ENCODE measurements at places on chromosomes 6 and 20.

GRCh38 chr6:151380848-151381205 lies 10.5 kb downstream of the ZBTB2 start:
- DNase-seq = no peak

- no peak for DNase-seq
These were observed 79.9 kb downstream of the BMP6 start for GRCh38 chr6:7805850-7806214.

DNA sequence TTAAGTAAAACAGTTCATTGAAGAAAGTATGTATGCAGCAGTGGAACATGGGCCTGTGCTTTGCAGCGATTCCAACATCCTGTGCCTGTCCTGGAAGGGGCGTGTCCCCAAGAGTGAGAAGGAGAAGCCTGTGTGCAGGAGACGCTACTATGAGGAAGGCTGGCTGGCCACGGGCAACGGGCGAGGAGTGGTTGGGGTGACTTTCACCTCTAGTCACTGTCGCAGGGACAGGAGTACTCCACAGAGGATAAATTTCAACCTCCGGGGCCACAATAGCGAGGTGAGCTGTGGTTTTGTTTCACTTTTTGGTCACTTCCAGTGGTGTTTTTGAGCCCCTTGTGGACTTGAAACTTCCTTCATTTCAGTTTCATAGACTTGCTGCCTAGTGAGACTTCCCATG lies 1.7 kb downstream of the TULP4 start:
- no peak for DNase-seq

- no peak for DNase-seq
These were observed 28.8 kb downstream of the GCM1 start for GRCh38 chr6:53119772-53120409.

- DNase-seq = no peak
These were observed 102.0 kb downstream of the BTBD3 start for GRCh38 chr20:12019715-12020114.

GRCh38 chr6:105384004-105384403 lies 18.9 kb downstream of the PREP start:
- DNase-seq = no peak

DNA sequence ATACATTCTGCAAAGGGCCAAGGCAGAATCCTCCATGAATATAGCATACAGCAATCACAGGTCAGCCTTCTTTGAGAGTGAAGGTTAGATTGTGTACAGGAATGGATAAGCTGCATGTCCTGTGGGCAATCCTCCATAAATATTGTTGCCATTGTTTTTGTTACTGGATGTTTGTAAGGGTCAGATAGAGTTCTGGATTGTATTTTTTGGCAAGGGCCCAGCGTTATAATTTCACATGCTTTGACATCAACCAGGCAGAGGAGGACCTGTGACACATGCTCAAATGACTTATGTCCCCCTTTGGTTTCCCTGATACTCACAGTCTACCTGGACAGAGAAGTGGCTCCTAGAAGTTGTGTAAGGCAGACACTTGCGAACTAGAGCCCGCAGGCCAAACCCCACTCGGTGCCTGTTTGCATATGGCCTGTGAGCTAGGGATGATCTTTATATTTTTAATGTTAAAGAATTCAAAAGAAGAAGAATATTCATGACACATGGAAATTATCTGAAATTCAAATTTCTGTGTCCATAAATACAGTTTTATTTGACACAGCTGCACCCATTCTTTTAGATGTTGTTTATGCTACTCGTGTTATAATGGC lies 5.4 kb downstream of the LY86 start:
- no peak for DNase-seq

DNA sequence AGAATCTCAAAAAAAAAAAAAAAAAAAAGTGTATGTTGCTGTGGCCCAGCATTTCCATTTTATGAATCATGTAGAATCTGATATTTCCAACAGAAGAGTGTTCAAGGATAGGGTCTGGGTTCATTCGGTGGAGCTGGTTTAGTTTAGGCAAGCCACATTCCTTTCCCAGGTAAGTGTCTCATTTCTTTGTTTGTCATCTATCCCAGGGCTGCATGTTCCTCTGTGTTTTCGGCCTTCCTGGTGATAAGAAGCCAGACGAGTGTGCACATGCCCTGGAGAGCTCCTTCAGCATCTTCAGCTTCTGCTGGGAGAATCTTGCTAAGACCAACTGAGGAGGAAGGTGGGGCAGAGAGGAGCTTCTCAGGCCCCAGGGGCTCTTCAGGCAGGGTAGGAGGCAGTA lies 38.2 kb downstream of the NFYA start:
- DNase-seq = no peak

DNA sequence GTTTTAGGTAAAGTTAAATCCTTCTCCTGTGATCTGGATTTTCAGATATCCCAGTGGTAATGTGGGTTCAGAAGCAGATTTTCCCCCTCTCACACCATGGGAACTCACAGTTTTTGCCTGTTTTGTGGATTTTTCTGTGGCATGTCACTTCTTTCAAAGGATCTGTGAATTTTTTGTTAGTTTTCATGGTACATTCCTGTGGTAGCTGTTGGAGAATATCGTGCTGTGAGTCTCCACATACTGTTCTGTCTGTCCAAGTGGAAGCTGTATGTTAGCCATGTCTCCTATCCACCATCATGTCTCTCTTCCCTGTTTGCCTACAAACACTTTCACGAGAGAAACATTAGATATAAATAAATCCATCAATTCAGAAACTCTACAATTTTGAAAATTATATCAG lies 378.7 kb upstream of the ADGRB3 start:
- DNase-seq = no peak

DNA sequence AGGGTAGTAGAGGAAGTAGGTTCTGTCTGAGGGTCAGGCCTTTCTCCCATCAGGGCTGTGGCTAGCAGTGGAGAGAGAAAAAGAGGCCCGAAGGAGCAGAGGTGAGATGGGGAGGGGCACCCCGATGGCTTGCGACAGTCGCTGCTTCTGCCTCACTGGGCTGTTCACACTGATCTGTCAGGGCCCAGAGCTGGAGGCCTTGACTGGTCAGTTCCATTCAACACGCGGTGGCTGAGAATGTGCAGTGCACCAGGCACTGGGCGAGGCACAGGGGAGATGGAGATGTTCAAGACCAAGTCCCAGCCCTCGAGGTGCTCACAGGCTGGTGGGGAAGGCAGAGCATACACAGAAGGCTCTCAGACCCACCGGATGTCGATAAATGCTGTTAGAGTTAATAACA lies 21.4 kb downstream of the SLC12A5 start:
- DNase-seq = no peak

DNA sequence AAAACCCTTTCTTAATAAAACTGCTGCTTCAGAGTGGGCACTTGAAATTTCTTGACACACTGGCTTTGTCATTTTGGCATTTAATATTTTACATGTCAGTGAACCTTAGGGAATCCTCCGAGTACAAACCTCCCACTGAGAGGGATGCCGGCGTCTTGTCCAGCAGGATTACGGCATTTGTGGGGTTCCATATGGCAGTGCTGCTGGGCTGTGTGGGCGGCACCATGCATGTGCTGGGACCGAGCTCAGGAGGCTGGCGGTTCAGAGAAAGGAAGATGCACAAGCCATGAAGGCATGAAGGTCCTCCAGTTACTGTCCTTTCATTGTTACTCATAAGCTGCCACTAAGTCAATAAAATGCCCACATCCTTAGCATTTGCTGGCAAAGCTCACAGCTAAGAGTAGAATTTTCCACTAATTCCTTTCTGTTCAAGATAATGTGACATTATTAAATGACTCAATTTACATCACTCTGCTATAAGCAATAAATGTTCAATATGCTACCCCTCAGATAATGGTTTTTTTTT lies 61.4 kb downstream of the LY86 start:
- no peak for DNase-seq

GRCh38 chr20:3334156-3334943 lies 73.1 kb downstream of the DNAAF9 start:
- no peak for DNase-seq

- DNase-seq = no peak
These were observed 223.0 kb downstream of the QKI start for GRCh38 chr6:163637524-163637923.

- no peak for DNase-seq
These were observed 69.8 kb upstream of the PHACTR2 start for GRCh38 chr6:143607974-143608373.

DNA sequence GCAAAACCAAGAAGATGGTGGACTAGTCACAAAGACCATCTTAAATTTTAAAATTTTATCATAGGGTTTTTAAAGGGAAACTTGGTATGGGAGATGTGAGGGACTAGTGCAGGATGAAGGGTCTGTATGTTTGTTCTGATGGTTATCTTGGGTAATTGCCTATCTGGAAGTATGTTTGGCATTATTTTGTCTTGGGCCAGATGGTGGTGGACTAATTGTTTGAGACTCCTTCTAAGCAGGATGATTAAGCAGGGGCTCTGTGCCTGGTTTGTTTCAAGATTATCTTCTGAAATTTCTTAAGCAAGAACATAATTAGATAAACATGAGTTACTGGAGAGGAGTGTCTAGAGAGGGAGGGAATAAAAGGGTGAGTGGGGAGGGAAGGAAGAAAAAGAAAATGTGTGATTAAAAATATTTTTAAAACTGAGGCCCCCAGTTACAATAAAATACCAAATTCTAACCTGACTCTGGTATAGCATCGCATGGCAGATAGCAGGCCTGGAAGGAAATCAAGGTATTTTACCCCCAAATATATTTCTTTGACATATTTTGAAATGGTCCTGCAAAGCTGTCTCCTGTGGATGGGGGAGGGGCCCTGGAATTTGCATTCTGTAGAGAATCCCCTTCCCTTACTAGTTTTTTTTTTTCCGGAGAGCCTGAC lies 49.9 kb upstream of the FAM184A start:
- DNase-seq = no peak

- DNase-seq = no peak
These were observed 152.9 kb downstream of the JARID2 start for GRCh38 chr6:15398633-15399275.

DNA sequence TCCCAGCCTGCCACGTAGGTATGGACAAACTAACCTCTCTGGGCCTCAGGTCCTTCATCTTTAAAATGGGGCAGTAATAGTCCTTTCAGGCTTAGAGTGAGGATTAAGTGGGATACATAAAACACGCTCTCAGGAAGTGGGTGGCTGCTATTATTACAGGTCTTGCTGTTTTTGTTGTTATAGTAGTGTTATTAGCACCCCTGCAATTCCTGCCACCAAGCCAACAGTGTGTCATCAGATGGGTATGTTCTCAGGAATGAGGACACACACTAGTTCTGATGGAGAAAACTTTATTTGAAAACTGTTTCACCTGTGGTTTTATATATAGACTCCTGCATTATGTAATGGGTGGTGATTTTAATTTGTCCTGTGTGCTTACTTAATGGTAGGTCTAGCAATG lies 131.7 kb downstream of the LRRC1 start:
- no peak for DNase-seq

- DNase-seq = no peak
These were observed 31.0 kb upstream of the SALL4 start for GRCh38 chr20:51833326-51833725.

DNA sequence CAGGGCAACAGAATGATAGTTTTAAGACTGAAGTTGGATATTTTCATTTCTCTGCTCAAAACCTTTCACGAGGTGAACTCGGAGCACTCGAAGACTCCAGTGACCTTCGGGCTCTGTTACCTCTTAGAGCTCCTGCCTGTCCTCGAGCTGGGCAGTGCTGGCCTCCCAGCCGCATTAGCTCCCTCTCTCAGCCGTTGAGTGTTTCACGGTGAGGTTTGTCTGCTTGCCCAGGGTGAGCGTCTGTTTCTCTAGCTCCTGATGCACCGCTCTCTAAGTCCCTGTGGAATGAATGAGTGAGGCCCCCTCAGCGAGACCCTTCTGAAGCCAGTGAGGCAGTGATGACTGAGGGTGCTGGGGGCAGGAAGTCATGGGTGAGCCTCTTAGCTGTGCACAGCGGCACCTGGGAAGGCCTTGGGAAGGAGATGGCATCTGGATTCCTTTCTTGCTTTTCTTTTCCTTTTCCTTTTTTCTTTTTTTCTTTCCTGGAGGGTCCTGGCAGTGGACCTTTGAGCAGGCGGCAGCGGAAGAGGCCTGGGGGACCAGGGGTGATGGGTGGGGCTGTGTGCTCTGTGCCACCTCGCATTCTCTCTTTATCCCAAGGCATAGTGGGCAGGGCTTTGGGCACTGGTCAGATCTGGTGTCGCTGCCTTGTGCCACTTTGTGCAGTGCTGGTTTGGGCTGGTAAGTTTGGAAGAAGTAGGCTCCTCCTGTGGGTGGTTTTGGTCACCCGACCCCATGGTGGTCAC lies 2.2 kb downstream of the PSMG4 start:
- DNase-seq = no peak

DNA sequence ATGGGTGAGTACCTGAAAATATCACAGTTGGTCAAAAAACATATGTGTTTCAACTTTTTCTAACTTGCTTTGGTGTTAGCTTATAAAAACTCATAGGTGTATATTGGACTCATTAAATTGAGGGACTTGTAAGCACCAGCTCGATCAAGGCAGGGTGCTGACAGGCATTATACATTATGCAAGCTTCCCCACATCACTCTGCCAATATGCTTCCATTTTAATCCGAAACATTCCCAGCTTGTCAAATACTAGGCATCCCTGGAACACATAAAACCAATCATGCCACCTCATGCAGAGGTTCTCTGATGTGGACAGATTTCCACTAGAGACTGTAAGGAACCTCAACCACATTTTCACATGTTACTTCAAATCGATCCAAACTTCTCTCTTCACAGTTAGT lies 187.3 kb upstream of the NT5E start:
- DNase-seq = no peak

DNA sequence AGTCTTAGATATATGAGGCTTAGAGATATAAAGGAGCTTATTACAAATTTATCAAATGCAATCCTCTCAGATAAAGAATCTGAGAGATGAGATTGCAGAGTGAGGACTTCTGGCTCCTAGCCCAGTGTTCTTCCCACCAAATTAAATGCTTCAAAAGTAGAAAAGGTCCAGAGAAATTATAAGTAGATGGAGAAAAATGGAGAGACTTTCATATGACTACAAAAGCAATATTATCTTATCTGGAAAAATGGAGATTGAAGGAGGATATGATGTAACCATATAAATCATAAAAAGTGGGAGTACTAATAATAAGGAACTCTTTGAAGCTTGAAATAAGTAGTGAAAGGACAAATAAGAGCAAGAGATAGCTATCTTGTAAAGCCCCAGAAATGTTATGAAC lies 2.8 kb downstream of the KCTD20 start:
- no peak for DNase-seq

GRCh38 chr6:5516036-5516435 lies 254.7 kb downstream of the FARS2 start:
- no peak for DNase-seq

DNA sequence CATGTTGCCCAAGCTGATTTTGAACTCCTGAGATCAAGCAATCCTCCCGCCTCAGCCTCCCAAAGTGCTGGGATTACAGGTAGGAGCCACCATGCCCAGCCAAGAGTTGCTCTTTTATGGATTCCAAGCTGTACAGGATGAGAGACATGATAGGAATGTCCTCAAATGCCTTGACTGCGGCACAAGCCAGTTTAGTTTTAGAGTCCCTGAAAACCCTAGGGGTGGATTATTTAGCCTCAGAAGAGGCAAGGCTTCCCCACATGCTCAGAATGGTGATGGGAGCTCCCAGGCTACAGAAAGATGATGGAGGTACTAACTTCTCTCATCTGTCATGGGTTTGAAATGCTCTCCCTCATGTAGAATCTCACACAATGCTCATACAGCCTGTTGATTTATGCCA lies 280.5 kb upstream of the PRND start:
- no peak for DNase-seq

GRCh38 chr20:44897133-44897532 lies 11.6 kb downstream of the YWHAB start:
- DNase-seq = no peak

- no peak for DNase-seq
These were observed 59.7 kb upstream of the MDGA1 start for GRCh38 chr6:37757381-37757780.
